ENCODE measurements at places on chromosomes 7 and 10.

- no peak for DNase-seq
Measured at GRCh38 chr10:43128331-43128730, 9.9 kb upstream of the CSGALNACT2 start.

GRCh38 chr7:156600496-156600895 lies 40.1 kb upstream of the RNF32 start:
- DNase-seq: no peak

GRCh38 chr10:22647244-22647643 lies 67.1 kb downstream of the PIP4K2A start:
- DNase-seq: no peak

GRCh38 chr10:91434041-91434440 lies 23.9 kb downstream of the HECTD2 start:
- no peak for DNase-seq

GRCh38 chr7:30182814-30183213 lies 48.0 kb downstream of the MTURN start:
- DNase-seq: no peak

GRCh38 chr10:132193907-132194552 lies 7.3 kb downstream of the DPYSL4 start:
- peak; percentile 58 for DNase-seq

DNA sequence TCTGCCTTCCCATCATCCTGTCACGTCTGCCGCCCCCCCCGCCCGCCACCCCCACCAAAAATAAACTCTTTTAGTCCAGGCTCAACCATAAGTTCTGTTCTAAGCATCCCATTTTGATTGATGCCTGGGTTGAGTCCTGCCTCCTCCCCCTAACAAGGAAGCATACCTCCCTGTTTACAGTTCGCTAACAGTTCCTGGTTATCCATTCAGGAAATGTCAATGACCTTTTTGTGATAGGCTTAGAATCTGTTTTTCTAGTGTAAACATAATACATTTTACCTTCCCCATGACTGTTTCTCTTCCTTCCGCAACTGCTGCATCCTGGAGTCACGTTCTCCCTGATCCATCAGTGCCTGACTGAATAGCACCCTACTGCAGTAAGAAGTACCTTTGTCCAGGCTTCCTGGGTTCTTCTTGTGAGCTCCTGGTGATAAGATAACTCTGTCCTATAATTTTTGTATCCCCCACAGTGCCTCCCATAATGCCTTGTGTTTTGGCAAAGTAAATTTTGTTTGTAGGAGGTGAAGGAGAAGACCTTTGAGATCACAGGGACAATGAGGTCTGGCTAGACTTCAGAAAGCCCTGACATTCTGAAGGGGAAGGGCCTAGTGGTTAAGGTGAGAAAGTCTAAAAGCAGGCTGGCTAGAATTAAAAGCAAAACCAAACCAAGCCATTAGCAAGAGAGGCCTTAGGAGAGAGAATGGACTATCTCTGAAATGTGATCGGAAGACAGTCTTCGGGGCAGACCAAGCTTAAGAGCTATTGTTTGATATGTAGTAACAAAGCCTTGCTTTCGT lies 7.3 kb downstream of the AGFG2 start:
- DNase-seq: no peak

DNA sequence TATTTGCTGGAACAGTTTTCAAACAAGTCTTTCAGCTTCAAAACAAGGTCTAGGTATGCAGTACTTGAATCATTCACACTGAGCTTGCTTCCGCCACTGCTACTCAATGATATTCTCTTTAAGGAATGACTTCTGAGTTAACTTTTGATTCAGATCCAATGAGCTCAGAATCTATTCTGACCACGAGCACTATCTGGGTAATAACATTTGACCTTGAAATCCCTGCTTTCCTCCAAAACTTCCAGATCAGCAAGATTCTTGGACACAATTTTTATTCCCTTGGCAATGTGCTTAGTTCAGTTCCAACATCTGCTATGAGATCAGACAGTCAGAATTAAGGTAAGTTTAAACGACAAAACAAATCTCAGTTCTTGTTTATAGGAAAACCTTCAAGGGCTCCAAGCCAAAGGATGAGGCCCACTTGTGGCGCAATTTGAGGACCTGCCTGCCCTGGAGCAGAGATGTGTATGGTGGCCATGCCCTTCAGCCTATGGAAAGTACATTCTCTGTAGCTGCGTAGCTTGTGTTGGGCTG lies 87.2 kb downstream of the RNF216 start:
- peak; percentile 38 for DNase-seq

DNA sequence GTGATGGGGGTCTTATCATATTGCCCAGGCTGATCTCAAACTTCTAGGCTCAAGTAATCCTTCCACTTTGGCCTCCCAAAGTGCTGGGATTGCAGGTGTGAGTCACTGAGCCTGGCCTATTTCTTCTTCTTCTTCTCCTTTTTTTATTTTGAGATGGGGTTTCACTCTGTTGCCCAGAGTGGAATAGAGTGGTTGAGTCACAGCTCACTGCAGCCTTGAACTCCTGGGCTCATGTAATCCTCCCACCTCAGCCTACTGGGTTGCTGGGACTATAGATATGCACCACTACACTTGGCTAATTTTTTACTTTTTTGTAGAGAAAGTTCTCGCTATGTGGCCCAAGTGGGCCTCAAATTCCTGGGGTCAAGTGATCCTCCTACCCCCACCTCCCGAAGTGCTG lies 124.3 kb downstream of the SKIDA1 start:
- DNase-seq: no peak

- DNase-seq: no peak
Measured at GRCh38 chr7:16930946-16931345, 49.2 kb upstream of the AGR3 start.

- DNase-seq: no peak
Measured at GRCh38 chr10:106711313-106711906, 453.1 kb downstream of the SORCS1 start.

DNA sequence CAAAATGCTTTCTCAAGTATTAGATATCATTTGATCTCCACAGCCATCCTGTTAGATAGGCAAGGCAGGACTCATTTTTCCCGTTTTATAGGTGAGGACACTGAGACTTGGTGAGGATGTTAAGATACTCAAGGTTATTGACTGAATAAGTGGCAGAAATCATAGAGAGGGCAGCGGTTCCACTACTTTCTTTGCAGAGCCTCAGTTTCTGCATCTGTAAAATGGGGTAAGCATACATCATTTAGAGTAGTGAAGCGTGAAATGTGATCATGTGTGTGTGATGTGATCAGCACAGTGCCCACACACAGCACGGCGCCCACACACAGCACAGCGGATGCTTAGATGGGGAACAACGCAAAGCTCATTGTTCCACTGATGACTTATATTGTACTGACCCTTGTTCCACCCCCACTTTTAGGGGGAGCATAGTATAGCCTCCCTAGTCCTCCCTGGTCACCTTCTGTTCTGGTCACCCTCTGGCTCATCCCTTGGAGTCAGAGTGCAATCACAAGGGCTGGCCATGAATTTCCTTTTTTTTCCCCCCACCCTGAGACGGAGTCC lies 10.5 kb downstream of the UBTD1 start:
- no peak for DNase-seq

GRCh38 chr7:26087321-26088091 lies 64.5 kb upstream of the NFE2L3 start:
- no peak for DNase-seq

DNA sequence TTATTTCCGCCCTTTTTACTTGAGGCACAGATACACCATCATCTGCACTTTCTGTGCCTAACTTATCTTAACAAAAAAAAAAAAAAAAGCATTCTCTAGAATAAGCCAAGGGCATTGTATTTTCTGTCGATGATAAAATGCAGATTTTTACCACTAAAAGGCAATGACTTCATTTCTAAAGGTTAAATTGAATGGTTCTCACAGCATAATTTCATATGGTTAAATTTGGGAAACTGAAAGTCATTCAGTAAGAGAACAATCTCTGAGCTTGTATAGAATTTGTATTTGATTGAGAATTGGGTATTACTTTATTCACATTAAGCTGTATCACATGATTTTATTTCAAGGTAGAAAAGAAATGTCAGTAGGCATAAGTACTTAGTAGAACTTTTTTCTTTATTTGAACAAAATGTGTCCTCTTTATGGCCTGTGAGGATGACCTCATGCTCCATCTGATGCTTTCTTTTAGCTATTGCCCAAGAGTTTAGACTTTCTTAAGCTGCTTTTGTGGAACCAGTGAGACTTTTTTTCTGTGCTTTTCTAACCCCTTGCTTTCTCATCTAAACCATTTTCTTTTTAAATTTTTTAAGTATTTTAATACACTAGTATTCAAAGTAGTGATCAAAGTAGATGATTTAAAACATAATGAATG lies 110.3 kb downstream of the LRRC4 start:
- DNase-seq: no peak

- no peak for DNase-seq
Measured at GRCh38 chr10:106788982-106789381, 375.5 kb downstream of the SORCS1 start.

DNA sequence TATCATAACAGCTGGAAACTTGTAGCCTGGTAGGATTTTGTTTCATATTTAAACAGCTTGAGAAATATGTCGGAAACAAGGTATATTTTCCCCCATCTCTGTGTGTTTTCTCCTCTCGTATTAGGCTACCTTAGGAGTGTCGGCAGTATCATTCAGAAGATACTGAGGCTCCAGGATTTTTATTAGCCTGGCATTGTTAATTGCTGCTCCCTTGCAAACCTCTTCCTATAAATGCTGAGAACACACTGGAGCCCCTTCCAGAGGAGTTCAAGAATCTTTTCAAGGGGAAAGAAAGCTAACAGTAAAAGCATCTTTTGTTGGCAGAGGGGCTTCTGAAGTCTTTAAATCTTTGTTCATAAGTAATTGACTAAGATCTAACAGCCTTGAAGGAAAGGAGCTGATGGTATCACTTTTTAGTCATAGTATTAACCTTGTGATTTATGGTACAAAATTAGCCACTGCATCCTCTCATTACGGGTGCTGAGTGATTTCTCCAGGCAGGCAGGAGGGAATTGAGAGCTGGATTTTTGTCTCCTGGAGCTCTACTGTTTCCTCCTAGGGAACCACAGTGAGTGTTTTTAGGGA lies 998.7 kb downstream of the LRMDA start:
- no peak for DNase-seq

DNA sequence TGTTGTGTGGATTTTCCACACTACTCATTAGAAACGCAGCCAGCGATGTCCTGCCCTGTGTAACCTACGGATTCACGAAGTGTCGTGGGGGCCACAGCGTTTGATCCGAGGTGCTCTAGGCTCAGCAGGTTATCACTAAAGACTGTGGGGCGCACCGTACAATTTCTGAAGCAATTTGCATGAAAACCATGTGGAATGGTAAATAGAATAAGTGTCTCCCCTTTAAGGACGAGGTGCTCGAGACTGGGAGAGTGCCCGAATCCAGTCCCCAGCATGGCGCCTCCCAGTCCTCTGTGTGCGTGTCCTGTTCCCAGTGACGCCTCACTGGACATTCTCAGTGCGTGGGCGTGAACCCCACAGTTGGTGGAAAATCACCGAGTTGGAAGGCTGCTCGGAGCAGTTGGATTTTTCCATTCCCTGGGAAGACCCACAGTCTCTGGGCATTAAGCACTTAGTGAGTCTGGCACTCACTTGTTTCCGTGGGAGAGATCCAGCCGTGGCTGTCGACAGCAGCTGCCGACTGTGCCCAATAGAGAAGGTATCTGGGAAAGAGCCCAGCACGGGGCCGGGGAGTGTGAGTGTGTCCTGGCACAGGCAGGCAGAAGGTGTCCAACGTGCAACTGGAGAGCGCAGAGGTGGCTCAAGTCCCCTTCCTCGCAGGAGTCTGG lies 37.0 kb downstream of the PFKP start:
- DNase-seq: no peak

DNA sequence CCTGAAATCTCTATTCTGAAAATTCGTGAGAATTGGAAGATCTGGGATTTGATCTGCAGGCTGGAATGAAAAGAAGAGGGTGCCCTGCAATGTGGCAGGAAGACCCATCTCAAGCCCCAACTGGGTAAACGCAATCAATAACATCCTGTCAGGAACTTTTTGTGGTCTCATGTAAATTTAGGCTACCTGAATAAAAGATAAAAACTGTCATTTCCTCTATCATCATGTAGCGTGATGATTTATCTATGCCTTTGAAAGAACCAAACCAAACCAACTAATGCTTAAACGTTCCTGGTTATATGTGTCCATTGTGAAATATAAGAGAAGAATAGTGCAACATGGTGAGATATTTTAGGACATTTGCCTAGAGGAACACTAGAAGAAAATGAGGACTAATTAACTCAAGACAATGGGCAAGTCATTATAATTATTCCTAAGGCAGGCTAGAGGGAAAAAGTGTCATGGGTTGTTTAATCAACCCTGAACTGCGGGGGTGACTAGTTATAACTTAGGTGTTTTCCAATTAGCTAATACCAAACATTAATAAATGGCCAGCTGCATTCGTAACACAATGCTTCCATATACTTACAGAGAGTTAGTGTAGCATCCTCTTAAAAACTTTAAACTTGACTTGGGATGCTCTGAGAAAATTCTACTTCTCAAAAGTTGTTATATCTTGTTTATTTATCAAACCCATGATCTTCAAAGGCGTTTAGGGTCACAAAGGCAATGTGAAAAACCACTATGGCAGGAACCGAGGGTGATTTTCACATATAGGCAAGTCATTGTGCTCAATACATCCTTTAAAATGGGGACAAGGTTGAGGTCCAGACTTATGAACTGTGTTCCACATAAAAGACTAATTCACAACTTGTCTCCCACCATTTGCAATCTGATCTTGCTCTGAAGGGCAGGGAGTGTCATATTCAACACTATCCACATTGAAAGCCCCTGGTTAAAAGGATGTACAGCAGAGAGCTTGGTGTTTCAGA lies 48.6 kb upstream of the ADO start:
- DNase-seq: no peak

DNA sequence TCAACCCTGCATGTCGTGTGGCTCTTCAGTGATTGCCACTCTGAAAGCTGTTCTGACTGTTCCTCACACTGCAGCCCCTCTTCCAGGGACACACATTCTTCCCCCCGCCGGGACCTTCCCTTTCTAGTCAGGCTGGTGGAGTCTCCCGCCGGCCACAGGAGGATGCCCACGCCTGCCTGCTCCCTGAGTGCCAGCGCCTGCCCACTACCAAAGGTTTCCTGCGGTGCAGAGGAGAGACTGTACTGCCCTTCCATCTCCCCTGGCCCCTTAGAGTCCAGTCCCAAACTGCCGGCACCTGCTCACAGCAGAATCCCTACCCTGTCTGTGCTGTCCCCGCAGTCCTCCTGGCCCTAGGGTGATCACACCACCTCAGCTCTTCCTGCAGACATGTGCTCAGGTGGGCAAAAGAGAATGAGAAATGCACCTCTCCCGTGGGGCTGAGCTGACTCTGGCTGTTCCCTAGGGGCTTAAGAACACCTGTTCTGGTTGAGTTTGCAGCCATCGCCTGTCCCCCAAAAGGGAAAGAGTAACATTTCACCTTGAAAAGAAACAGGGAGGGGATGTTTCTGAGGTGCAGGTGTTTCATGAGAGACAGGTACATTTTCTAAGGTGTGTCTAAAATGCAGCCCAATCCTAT lies 1.4 kb downstream of the PODXL start:
- DNase-seq: no peak

DNA sequence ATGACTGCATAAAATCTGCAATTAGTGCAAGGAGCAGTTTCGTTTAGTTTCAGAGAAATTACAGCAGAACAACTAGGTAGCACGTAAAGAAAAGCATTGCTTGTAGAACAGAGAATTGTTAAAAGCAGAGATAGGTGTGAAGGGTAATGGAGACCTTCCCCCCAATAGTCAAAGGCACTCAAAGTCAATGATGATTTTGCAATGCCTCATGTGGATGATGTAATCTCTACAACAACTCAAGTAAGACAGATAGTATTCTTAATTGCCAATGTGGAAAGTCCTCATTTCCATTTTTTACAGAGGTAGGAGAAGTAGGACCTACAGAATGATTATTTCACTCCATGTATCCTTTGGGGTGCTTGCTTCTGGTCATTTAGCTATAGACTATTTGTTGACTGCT lies 94.3 kb upstream of the GNAI1 start:
- DNase-seq: no peak

Measured in hepatic stellate cell (primary cell).